ENCODE measurements at places on chromosomes 7 and 10. TPM values are rescaled to one million over a fixed set of nuclear protein-coding genes. Genes with fewer than 3 reads are reported as not detected.

MDH2 gene
- total RNA-seq = 62.3 TPM

CYP2E1 gene
- 0.37 TPM for total RNA-seq

ATOH7 gene
- not detected for total RNA-seq

SPDYE18 gene
- 0.14 TPM for total RNA-seq

PLAC9 gene
- total RNA-seq = 12.3 TPM

UCN3 gene
- not detected for total RNA-seq

GRID1 gene
- total RNA-seq = 0.09 TPM

DLX5 gene
- total RNA-seq = not detected

ASAH2 gene
- total RNA-seq = 1.00 TPM

TMEM209 gene
- total RNA-seq = 8.5 TPM

ZNF282 gene
- total RNA-seq = 14.6 TPM

GBF1 gene
- total RNA-seq = 19.4 TPM

VWC2 gene
- not detected for total RNA-seq

CPED1 gene
- total RNA-seq = 40.5 TPM

MAGI2 gene
- total RNA-seq = 8.2 TPM

SFXN3 gene
- total RNA-seq = 39.5 TPM

NUTM2E gene
- total RNA-seq = under 0.01 TPM

VWDE gene
- not detected for total RNA-seq

PNLIPRP2 gene
- not detected for total RNA-seq

LLCFC1 gene
- total RNA-seq = not detected

NPM3 gene
- 103 TPM for total RNA-seq

SPOCK2 gene
- 0.43 TPM for total RNA-seq

LIPM gene
- not detected for total RNA-seq

TMEM178B gene
- total RNA-seq = 0.09 TPM

PIK3CG gene
- total RNA-seq = 0.09 TPM

DRGX gene
- total RNA-seq = not detected

ACTL6B gene
- total RNA-seq = not detected

ANXA8 gene
- total RNA-seq = 1.4 TPM

PPP2R2D gene
- total RNA-seq = 19.2 TPM

FRAT2 gene
- 3.6 TPM for total RNA-seq

CLDN15 gene
- total RNA-seq = 1.8 TPM

HOXA4 gene
- total RNA-seq = 0.14 TPM

EEPD1 gene
- 6.8 TPM for total RNA-seq

KEL gene
- not detected for total RNA-seq

PLXDC2 gene
- total RNA-seq = 20.9 TPM

CALML5 gene
- total RNA-seq = not detected

FAM25A gene
- total RNA-seq = not detected

POLR2J2 gene
- total RNA-seq = 3.9 TPM

DMTF1 gene
- 56.5 TPM for total RNA-seq

CPVL gene
- total RNA-seq = 0.71 TPM

CDHR3 gene
- total RNA-seq = 3.8 TPM

FAM20C gene
- 66.7 TPM for total RNA-seq

ZNF22 gene
- total RNA-seq = 15.2 TPM

TBXAS1 gene
- 0.92 TPM for total RNA-seq

RBM33 gene
- total RNA-seq = 24.4 TPM

SPAM1 gene
- not detected for total RNA-seq

PHYH gene
- 26.3 TPM for total RNA-seq

LIPJ gene
- under 0.01 TPM for total RNA-seq

Measured in smooth muscle cell of bladder (primary cell).